ENCODE measurements at places on chromosomes 3 and 15.

GRCh38 chr3:31402117-31402516 lies 130.6 kb upstream of the STT3B start:
- DNase-seq, result no peak

- no peak for DNase-seq
Measured at GRCh38 chr3:45398178-45398577, 9.8 kb downstream of the LARS2 start.

- no peak for DNase-seq
Measured at GRCh38 chr15:39238443-39238842, 342.4 kb upstream of the THBS1 start.

DNA sequence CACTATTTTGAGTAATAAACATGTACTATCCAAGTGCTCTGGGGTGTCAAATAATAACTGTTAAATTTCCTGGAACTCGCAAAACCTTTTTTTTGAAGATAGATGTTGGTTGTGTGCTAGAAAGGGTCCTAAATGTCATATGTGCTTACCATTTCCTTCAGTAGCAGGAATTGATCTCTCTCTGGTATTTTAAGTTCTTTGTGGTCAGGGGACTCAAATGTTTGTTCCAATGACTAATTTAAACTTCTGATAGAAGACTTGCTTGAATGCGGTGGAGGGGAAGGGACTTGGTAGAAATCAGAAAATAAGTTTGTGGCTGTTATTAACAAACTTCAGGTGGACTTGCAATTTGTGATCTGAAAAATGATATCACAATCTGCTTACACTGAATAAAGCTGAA lies 26.8 kb downstream of the ARIH2 start:
- no peak for DNase-seq

DNA sequence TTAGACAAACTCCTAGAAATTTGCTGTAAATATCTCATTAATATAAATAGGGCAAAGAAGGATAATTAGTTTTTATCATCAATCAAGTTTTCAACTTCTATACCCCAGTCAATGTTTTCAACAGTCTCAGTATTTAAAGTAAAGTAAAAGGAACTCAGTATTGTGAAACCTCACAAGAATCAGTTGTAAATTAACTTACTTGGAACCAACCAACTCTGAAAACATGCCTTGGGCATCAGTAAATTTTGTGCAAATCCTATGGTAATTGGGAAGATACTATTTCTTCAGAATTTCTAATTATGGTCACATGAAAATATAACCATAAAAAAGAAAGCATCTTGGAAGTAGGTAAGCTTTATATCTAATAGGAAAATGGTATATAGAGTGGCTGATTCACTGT lies 1139.0 kb downstream of the TUSC7 start:
- no peak for DNase-seq

GRCh38 chr3:17431004-17431403 lies 311.4 kb downstream of the TBC1D5 start:
- no peak for DNase-seq

- DNase-seq, result no peak
Measured at GRCh38 chr15:65277015-65277414, 9.7 kb downstream of the PARP16 start.

DNA sequence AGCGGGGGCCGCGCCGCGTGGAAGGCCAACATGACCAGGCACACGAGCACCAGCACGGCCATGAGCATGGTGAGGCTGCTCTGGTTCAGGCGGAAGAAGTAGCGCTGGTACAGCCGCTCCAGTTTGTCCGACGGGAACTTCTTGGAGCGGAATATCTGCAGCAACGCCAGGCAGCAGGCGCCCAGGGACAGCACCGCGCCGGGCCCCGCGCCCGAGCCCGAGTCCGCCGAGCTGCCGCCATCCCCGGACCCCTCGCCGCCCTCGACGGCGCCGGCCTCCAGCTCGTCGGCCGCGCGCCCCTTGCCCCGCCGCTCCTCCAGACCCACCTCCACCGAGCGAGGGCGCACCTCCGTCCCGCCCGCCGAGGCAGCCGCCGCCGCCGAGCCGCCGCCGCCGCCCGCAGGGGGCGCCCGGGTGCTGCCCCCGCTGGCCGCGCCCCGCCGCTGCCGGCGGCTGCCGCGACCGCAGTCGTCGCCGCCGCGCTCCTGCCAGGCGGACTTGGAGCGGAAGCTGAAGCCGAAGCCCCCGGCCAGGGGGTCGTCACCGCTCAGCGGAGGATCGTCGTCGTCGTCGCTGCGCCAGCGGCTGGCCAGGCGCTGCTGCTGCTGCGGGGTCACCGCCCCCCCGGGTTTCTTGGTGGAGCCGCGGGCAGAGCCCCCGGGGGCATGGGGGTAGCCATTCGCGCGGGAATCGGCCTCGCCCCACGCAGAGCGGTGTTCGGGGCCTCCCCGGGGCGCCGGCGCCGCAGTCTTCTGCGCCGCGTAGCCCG lies 957 bp downstream of the ADCY5 start:
- DNase-seq, result peak; percentile 76

Data from GM19239 (cell line).